ENCODE measurements at places on chromosomes 5 and 9. TPM values are rescaled to one million over a fixed set of nuclear protein-coding genes. Genes with fewer than 3 reads are reported as not detected.

DNA sequence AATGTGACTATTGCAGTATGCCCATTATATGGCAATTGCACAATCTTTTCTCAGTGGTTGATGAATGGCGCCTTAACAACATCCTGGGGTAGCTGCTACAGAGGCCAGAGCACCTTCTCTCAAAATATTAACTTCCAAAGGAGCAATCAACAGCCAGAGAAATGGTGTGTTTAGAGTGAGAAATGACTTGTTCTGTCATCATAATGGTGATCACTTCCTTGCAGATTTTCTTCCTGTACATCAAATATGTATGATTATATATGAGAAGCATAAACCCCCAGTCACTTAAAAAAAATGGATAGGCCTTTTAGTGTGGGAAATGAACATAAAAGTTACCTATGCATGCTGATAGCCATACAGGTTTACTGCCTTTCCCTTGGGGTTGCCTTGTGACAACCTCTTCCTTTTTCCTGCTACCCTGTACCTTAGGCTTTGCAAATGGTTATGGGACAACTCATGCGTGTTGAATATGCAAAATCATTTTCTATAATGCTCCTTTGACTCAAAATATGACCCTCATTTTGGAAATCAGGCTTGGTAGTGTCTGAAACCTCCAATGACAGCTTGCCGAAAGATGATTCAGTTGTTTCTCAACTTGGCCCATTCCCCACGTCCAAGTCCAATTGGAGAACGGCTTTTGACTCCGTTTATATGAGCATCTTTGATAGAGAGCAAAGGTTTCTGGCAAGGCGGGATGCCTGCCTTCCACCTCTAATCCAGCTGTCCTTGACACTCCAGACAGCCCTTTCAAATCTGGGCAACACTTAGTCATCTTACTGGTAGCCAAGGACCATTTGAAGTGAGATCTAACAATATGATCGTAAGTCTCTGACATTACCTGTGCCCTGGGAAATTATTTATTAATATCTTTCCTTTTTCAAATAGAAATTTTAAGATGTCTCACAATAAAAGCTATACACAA is 69.3 kb downstream of the SLC1A1 start:
- no peak for DNase-seq

DNA sequence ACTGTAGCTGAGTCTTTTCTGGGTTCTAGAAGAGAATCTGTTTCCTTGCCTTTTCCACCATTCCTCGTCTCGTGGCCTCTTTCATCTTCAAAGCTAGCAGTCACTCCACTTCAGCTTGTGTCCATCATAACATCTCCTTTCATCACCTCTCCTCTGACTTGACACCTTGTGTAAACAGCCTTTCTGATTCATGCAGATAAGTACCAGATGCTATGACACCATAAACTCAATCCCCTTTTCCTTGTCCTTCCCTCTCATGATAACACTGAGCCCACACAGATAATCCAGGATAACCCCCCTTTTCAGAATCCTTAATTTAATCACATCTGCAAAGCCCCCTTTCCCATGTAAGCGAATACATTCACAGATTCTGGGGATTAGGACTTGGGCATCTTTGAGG is 95.5 kb downstream of the SNX24 start:
- no peak for DNase-seq

DNA sequence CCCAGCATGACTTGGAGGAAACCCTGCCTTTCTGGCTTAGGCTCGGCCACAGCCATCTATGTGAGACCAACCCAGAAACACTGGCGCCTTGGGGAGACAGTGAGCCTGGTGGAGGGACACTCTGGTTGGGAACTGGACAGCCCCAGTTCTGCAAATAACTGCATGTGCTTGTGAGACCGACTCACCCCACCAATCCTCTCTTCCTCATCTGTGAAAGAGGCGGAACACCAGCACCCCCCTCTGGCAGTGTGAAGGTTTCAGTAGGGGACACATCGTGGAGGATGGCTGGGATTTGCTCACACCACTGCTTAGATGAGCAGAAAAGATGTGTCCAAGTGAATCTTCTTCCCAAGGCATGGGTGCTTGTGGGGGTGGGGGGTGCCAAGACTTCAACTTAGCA is 43.4 kb upstream of the N4BP3 start:
- DNase-seq, result no peak

- DNase-seq, result no peak
These were observed 149.9 kb upstream of the MAP1B start for GRCh38 chr5:71957292-71957898.

GRCh38 chr9:100555471-100555870 is 22.4 kb upstream of the CAVIN4 start:
- no peak for DNase-seq

DNA sequence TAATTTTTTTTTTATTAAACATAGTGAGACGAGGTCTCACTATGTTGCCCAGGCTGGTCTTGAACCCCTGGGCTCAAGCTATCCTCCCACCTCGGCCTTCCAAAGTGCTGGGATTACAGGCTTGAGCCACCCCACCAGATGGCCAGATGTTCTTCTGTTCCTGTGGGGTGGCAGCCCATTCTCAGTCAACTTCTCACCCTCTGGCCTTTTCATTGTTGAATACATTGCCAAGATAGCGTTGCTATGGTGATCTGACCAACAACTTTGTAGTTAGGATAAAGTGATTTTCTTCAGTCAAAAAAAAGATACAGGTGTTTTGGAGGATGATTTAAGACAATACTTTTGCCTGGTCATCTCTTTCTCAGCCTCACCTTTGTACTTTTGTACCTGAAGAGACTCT is 109.1 kb downstream of the EGFLAM start:
- DNase-seq, result no peak

DNA sequence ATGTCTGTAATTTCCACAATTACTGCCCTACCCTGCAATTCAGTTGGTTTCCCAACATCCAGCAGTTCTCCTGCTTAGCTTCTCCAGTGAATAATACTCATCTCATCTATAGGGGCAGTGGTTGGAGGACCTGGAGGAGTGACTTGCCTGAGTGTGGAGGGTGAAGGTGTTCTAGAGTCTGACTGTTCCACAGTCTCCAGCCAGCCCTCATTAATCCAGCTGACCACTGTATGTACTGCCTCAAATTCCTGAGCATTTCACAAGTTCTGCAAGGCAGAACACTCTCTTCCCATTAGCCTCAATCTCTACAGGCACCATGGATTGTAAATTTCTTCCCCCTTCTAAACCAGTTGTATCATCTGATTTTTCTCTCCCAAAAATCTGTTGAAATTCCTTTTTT is 147.4 kb upstream of the NFIL3 start:
- no peak for DNase-seq

DNA sequence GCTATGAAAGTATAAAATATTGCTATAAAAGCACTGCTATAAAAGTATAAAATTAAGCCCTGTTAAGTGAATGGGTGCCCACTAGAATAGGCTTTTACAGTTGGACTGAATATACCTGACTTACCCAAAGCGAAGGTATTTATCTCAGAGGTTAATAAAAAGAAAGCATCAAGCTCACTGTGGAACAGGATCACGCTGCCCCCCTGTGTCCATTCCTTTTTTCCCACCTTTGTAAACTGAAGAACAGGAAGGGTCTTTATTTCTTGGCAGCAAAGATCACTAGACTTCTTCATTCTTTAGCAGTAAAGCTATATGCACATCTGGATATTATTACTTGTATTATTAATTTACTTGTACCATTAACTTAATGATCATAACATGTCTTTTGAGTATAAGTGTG is 22.1 kb upstream of the PLPP6 start:
- DNase-seq, result peak; percentile 54

DNA sequence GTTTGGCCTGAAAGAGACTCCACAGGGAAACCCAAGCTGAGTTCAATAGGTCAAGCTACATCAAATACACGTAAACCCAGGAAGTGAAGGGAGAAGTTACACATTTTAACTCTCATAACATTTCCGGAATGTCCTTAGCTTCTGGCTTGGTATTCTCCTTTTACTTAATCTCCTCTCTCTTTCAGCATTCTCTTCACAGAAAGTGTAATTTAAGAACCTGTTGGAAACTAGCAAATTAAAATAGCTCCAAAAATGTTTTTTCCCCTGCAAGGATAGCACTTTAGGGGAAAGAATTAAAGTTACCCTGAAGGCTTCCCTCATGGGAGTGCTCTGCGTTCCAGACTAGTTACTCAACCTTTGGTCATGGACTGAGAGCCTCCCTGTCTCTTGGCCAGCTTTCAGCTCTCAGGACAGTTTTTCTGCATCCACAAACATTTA is 292.7 kb upstream of the TARS1 start:
- DNase-seq, result no peak

DNA sequence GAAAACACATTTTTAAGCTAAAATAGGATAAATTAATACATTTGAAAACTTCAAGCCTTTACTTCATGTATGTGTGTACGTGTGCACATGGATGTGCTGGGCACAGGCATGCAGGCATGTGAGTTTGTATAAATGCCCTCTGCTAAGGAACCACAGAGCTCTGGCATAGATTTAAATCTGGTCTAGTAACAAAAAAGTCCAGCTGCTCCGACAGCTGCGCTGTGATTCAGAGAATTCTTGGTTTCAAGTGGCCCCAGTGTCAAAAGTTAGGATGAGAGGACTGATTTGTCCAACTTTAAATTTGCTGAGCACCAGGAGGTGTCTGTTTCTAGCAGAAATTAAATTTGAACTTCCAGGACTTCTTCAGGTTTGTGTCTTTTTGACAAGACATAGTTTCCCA is 203.7 kb upstream of the TUT7 start:
- no peak for DNase-seq

DNA sequence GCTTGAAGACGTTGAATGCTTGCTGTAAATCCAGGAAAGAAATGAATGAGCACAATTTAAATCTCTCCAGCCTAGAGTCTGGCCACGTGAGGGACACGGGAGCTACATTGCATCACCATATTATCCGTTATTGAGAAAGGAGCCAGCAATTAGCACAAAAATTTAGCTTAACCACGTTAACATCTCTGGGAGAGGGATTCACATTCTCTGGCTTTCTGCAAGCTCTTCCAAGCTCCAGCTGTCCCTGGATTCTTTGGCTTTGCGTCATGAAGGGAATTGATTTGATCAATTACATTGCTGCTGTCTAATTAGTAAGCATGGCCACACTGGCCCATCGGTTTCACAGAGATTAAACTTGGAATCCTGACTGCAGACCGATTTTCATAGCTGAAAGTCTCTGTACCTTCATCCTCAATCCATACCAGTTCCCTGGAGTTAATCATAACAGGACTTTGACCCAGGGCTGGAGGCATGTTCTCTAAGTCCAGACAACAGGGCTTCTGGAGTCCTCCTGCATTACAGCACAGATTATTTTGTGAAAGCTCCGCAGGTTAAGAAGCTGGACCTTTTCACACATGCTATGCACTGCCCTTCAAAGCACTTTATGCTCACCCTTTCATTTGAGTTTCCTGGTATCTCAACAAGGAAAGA is 31.6 kb downstream of the ADRA1B start:
- DNase-seq, result no peak

GRCh38 chr9:77585335-77585786 is 62.8 kb downstream of the GNA14 start:
- DNase-seq, result no peak

- no peak for DNase-seq
These were observed 22.4 kb downstream of the CXXC5 start for GRCh38 chr5:139670369-139671095.

DNA sequence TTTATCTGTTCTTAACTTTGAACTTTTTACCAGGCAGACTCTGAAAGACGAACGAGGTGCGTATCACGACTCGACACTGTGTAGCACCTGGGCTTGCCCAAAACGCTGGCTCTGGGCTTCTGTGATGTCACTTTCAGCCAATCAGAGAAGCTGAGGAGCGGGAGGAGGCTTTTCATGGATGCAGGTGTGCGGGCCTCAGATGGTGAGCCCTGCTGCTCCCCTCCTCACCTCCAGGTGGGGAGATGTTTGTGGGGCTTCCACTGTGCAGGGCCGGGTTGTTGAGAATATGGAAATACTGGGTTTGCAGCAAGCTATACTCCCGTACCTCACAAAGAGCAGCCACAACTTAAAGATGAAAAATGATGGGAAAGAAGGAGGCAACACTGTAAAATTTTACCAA is 246.3 kb downstream of the IRX2 start:
- DNase-seq, result no peak

DNA sequence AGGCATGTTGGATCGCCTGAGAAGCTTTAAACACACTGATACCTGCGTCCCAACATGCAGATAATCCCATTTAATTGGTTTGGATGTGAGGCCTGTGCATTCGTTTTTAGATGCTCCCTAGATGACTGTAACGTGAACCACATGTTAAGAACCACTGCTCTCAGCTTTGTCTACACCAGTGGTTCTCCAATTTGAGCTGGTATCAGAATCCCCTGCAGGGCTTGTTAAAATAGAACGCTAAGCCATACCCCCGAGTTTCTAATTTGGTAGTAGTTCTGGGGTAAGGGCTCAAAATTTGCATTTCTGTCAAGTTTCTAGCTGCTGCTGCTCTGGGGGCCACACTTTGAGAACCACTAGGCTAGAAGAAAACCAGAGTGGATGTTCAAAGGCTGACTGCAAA is 74.7 kb downstream of the S1PR3 start:
- DNase-seq, result no peak

DNA sequence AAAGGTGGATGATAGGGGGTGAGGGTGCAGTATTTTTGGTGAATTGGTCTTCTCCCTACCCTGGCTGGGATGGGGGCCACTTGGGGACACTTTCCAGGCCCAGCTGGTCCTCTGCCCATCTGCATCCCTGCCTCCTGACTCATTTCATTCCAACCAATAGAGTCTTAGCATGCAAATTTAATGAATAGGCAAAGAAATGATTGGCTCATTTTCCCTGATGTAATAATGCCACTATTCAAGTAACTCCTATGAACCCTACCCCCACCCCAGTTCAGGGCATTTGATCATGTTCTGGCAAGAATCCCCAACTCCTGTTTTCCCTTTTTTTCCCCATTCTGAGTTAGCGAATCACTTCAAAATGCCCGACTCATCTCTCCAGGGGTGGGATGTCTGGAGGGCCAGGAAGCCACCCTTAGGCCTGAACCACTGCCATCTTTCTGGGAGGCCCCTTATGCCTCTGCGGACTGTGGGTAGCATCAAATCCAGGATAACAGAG is 56.7 kb downstream of the PCDH1 start:
- DNase-seq, result no peak

- DNase-seq, result no peak
These were observed 2.1 kb downstream of the CFAP77 start for GRCh38 chr9:132412089-132412488.

GRCh38 chr5:654071-654778 is 38.9 kb downstream of the TPPP start:
- no peak for DNase-seq

GRCh38 chr9:2107906-2108451 is 92.8 kb downstream of the SMARCA2 start:
- no peak for DNase-seq

The PLPP7 gene
- not detected for polyA plus RNA-seq

The SLC22A4 gene
- polyA plus RNA-seq, result not detected

The LHX3 gene
- not detected for polyA plus RNA-seq

The IFNA8 gene
- not detected for polyA plus RNA-seq

The CCL21 gene
- not detected for polyA plus RNA-seq

The GRAMD2B gene
- 4.0 TPM for polyA plus RNA-seq

The NIM1K gene
- polyA plus RNA-seq, result 0.40 TPM

The NSUN2 gene
- polyA plus RNA-seq, result 42.6 TPM

All from CD4-positive, alpha-beta memory T cell (primary cell).